Stimulated activated CD8-positive, alpha-beta memory T cell treated with anti-CD3 and anti-CD28 coated beads, Interleukin-7, amount 100 ng/mL, for 24 hours (primary cell): ENCODE measurements at places on chromosomes 12 and 14.
A peak's percentile ranks its signal among the peaks of the same experiment; 100 is the strongest.

- no peak for DNase-seq
These were observed 13.5 kb downstream of the AMN1 start for GRCh38 chr12:31715283-31715825.

GRCh38 chr12:1419849-1420371 is 174.5 kb downstream of the FBXL14 start:
- DNase-seq, result no peak

- no peak for DNase-seq
These were observed 75.8 kb upstream of the OR4E1 start for GRCh38 chr14:21749306-21749868.

DNA sequence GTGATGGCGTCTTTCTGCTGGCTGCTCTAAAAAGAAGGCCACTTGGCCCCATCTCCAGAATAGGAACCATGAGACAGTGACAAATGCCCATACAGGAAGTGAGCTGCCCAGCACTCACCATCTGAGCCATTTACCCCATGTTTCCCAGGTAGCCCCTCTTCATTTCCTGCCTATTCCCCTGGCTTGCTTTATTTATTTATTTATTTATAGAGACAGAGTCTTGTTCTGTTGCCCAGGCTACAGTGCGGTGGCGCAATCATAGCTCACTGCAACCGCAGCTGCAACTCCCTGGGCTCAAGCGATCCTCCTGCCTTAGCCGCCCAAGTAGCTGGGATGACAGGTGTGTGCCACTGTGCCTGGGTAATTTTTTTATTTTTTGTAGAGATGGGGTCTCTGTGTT is 71.2 kb downstream of the RIN3 start:
- DNase-seq, result no peak

- no peak for DNase-seq
These were observed 13.6 kb downstream of the TTC9 start for GRCh38 chr14:70655110-70655826.

DNA sequence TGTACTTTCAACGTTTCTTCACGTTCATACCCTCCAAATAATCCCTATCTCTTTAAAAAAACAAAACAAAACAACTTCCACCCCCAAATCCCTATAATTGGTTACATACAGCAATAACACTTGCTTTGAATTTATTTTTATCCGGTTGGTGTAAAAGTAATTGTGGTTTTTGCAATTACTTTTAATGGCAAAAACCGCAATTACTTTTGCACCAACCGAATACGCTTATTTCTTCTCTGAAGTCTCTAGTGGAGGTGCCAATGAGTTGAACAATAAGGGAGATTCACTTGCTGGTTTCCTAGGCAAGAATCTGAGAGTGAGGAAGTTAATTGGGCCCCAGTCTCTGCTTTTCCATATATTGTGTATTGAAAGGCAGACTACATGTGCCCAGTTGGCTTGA is 133.3 kb downstream of the DACT1 start:
- no peak for DNase-seq

GRCh38 chr14:76904740-76905569 is 78.7 kb downstream of the LRRC74A start:
- peak; percentile 61 for DNase-seq

DNA sequence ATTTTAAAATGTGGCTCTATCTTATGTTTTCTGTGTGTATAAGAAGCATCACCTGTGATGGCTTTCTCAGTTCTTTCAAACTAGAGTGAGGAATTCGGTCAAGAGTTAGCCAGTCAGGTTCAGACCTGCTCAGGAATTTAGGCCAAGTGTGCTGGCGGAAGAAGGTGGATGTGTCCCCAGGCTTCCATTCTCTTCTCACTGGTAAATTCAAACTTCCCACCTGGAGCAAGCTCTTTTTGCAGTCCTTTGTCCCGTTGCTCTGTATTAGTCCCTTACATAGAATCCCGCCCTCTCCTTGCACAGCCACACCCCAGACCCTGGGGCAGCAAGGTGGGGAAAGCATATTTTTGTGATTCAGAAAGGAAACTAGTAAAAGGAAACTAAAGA is 124.7 kb upstream of the PWP1 start:
- no peak for DNase-seq

DNA sequence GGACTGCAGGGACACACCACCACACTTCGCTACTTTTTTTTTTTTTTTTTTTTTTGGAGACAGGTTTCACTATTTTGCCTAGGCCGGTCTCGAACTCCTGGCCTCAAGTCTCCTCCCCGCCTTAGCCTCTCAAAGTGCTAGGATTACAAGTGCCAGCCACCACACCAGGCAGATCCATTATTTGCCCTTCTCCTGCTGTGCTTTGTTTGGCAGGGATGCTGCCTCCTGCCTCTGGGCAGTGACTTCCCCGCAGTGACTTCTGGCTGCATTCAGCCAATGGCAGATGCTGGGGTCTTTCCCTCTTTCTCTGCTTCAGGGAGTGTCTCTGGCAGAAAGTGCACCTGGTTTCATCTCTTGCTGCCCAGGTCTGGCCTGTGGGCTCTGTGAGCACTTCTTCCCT is 6.7 kb upstream of the MORN3 start:
- no peak for DNase-seq

DNA sequence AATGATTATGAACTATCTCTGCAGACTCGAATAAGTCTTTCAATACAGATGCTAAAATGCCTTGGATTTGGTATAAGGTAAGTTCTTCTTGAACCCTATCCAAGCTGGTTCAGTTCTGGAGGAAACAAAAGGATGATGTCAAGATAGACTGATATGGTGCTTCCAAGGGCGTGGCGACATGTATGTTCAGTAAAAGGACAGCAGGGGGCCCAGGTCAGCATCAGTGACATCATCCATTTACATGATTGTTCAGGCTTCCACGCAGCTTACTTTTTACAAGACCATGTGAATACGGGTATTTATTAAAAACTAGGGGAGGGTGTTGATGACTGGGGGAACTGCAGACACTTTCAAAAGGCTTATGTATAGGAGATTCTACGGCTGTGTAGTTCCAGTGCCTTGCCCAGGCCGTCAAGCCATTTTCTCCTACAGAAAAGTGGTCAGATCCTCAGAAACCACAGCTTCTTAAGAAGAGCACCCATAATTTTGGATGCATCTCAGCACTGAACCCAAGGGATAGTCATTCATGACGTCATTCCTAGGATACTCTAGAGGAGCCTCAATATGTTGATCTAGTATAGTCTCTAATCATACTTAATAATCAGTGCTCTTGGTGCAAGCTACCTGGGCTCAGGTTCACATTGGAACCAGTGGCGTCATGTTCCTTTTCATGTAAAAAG is 527.7 kb downstream of the FUT8 start:
- DNase-seq, result no peak

DNA sequence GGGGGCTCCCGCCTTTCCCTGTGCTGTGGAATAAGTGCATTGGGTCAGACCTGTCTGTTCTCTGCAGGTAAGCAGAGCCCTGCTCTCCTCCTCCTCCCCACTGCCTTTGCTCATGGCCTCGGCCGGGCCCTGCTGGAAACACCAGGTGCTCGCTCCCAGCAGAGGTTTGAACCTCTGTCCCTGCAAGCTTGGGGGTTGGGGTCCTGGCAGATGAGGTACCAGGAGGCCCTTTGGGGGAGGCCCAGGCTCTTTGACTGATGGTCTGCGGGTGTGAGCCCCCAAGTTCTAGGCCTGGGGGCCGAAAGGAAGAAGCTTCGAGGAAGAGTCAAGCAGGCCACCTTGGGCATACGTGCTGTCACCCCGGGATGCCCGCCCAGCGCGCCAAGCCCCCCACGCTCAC is 22.1 kb upstream of the CEP170B start:
- DNase-seq, result no peak

DNA sequence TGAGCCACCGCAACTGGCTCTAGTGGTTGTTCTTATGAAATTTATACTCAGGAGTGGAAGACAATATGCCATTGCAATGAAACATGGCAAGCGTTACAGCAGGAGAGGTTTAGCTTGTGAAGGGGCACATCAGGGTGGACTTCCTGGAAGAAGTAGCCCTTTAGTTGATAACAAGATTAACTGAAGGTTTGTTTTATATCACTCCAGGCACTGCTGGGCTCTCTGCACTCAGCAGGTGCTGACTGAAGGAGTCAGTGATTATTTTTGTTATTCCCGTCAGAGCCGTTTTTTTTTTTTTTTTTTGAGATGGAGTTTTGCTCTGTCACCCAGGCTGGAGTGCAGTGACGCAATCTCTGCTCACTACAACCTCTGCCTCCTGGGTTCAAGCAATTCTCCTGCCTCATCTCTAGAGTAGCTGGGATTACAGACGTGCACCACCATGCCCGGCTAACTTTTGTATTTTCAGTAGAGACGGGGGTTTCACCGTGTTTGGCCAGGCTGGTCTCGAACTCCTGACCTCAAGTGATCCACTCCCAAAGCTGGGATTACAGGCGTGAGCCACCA is 17.6 kb upstream of the GPR68 start:
- DNase-seq, result no peak

- DNase-seq, result no peak
These were observed 36.5 kb downstream of the LTBP2 start for GRCh38 chr14:74575507-74575906.

GRCh38 chr12:16520328-16520727 is 85.6 kb downstream of the LMO3 start:
- no peak for DNase-seq

GRCh38 chr12:29187756-29188155 is 38.7 kb downstream of the FAR2 start:
- DNase-seq, result no peak

- no peak for DNase-seq
These were observed 97.4 kb downstream of the RFLNA start for GRCh38 chr12:124392271-124392666.

DNA sequence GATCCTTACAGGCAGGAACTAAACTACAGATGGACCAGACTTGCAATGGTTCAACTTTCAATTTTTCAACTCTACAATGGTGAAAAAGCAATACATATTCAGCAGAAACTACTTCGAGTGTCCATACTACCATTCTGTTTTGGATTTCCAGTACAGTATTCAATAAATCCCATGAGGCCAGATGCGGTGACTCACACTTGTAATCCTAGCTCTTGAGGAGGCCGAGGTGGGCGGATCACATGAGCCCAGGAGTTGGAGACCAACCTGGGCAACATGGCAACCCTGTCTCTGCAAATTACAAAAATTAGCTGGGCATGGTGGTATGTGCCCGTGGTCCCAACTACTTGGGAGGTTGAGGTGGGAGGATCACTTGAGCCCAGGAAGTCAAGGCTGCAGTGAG is 336.1 kb downstream of the MED13L start:
- no peak for DNase-seq

GRCh38 chr12:113798552-113798951 is 167.6 kb downstream of the RBM19 start:
- no peak for DNase-seq

DNA sequence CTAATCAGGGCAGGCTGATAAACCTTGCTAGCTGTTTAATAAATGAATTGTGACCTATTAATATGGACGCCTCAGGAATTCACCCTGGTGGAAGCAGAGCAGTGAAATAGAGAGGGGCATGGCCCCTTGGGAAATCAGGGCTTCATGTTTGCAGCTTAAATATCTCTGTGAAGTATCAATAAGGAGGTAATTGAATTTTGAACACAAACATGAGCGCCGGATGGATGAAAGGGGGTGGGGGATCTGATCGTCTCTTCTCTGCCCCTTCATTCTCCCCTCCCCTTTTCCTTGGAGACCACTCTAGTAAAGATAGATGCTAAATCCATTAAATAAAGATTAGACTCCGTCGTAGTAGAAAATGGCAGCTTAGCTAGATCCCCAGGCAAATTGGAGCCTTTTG is 70.5 kb downstream of the LIN52 start:
- no peak for DNase-seq

DNA sequence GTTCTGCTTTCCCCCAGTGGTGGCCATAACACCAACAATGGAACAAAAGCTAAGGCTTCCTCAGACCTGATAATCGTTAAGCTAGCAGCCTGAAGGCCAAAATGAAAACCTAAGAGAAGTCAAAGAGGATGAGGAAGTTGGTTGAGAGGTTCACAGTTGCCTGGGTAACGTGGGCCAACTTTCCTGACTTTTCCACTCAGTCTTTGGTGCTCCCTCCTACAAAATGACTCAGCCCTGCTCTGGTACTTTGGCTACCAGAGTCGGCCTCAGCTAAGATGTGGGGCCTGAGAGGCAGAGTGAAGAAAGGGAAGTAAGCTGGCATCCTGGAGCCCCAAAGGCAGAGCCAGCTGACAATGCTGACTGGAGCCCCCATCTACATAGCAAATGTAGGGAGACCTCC is 14.9 kb upstream of the FKBP11 start:
- no peak for DNase-seq

GRCh38 chr14:76715511-76716081 is 45.7 kb upstream of the VASH1 start:
- DNase-seq, result no peak

- no peak for DNase-seq
These were observed 42.8 kb downstream of the BCAT1 start for GRCh38 chr12:24906141-24906540.

DNA sequence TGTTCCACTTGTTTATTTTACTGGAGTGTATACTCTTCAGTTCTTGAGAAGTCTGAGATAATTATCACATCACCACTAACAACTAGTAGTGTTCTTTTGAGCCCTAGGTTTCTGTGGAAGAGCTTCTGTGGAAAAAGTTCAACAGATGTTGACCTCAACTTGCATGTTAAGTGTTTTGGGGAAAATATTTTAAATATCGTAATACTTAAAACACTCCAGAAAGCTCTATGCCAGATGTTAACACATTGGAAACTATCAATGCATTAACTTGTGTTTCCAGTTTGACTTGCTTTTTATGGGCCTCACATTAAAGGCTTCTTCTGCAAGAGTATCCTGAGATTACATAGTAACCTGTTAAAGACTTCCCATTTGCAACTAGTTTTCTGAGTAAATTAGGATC is 173.1 kb downstream of the DUSP6 start:
- DNase-seq, result no peak

GRCh38 chr12:95291501-95291900 is 73.9 kb downstream of the VEZT start:
- DNase-seq, result no peak
